Activated CD4-positive, alpha-beta T cell treated with anti-CD3 and anti-CD28 coated beads, Interleukin-2, amount 10 ng/mL, durations not matched to agents 7 days and 5 days (primary cell): ENCODE measurements at places on chromosomes 1 and 21.

DNA sequence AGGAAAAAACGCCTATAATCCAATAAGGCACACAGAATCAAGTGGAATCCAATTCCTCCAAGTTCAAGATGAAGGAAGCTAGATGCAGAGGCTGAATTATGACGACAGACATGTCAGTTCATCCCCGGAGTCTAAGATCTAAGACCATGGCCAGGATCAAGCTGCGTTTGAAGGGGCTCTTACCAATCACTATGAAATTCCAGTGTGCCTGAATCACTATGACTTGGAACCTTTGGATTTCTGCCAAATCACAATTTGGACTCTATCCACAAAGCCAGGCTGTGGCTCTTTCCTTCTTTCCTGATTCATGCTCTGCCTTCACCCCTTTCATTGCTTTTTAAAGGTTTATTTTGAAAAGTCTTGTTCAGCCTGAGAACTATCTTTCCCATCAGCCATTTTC lies 17.1 kb downstream of the OLIG2 start:
- no peak overlapping the region for H3K27ac ChIP-seq
- no peaks in the 10 kb centered on the region for H3K36me3 ChIP-seq
- no peaks in the 10 kb centered on the region for H3K4me1 ChIP-seq
- no peak for DNase-seq
- peaks cover 59% of the 10 kb centered on the region for H3K27me3 ChIP-seq

- peak within 1 kb of the TSS; percentile 9 for H3K4me3 ChIP-seq
- H3K4me1 ChIP-seq: peaks cover 23% of the 10 kb centered on the region
- DNase-seq: no peak
- peak within 1 kb of the TSS; percentile 14 for H3K27ac ChIP-seq
Observed at GRCh38 chr1:183417772-183418491, at the start of gene NMNAT2. NMNAT2 (minus strand) TSS chr1:183418380; CDS start chr1:183418267, 113 bp downstream.

DNA sequence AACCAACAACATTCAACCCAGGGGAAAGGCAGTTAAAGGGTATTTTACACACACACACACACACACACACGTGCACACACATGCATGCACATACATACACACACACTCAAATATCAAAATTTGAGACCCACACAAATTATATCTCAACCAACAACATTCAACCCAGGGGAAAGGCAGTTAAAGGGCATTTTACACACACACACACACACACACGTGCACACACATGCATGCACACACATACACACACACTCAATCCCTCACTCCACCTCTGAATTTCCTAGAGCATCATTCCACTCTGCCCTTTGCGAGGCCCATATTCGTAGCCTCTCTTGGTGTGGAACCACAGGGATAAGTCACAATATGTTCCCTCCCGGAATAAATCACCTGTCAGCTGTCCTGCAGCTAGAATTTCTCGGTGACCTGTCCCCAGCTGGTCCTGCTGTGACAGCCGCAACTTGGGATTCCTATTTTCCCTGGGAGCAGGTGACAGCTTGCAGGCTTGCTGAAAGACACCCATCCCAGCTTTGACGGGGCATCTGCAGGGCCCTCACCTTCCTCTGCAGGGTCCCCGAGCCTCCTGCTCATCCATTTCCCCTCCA lies 122.7 kb downstream of the PSMG1 start:
- no peak overlapping the region for H3K4me3 ChIP-seq
- peaks cover 13% of the 10 kb centered on the region for H3K27me3 ChIP-seq
- no peaks in the 10 kb centered on the region for H3K4me1 ChIP-seq

DNA sequence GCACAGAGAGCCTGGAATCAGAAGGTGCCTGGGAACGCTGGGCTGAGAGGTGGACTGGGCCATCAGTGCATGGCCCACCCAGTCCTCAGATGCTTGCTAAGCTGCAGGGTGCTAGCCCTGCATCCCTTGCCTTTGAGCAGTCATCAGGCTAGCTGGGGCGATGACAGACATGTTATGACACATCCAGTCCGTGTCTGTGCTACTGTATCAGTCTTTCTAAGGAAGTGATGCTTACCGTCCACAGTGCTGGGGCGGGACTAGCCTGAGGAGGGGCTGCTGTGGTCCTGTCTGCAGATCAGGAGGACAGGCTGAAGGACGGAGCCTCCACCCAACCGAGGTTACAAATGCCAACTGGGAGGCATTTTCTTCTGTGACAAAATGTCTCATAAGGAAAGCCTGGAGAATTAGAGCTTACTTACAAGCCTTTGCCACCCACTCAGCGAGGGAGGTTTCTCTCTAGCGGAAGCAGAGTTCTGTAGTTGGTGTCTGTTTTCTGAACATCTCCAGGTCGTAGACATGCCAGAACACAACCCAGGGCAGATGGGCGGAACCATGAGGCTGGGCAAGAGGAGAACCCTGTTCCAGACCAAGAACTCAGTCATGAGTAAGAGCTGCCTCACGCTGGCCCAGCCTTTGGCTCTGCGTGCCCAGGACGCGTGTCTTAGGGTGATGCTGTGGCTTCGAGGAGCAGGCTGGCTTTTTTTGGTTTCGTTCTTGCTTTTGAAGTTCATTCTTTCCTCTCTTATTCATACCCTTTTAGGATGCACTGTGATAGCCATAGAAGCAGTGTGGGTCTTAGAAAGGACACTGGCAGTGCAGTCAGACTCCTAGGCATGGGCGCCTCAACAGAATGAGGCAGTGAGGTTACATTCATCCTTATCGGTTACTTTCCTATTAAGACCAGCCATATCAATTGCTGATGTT lies 14.3 kb downstream of the SLFNL1 start:
- no peak overlapping the region for H3K4me3 ChIP-seq
- H3K27me3 ChIP-seq: no peaks in the 10 kb centered on the region
- no peak for DNase-seq
- H3K4me1 ChIP-seq: peaks cover 18% of the 10 kb centered on the region

DNA sequence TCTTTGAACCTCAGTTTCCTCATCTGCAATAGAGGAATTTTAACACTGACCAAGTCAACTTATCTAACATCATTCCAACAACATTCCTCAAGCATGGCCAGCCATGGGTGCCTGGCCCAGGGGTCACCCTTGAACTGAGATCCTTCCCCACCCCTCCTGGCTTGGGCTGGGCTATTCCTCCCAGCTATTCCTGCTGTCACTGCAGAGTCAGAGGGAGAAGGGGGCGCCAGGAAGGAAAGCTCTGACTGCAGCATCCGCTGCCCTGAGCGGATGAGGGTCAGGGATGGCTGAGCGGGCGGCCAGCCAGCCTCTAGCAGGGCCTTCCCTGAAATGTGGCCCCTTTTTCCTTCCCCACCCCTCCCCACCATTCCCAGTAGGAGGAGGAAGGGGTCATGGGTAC lies 3.1 kb downstream of the TINAGL1 start:
- H3K4me3 ChIP-seq: no peak overlapping the region
- H3K4me1 ChIP-seq: peaks cover 3% of the 10 kb centered on the region
- H3K36me3 ChIP-seq: no peaks in the 10 kb centered on the region
- DNase-seq: no peak

- peak overlapping the region; percentile 53 for H3K4me3 ChIP-seq
- peak; percentile 92 for DNase-seq
- peaks cover 78% of the 10 kb centered on the region for H3K4me1 ChIP-seq
Observed at GRCh38 chr1:205287767-205288559, 33.6 kb downstream of the NUAK2 start.
